Osteoblast (primary cell): ENCODE measurements at places on chromosomes 1 and 21. TPM values are rescaled to one million over a fixed set of nuclear protein-coding genes. Genes with fewer than 3 reads are reported as not detected.

GRCh38 chr1:207404849-207405525 lies 49.1 kb upstream of the CR2 start:
- DNase-seq, result peak; percentile 61

RHEX gene
- not detected in 2 replicates for total RNA-seq

CD48 gene
- under 0.01 TPM in 1 of 2 replicates, not detected in the other for total RNA-seq

DNA sequence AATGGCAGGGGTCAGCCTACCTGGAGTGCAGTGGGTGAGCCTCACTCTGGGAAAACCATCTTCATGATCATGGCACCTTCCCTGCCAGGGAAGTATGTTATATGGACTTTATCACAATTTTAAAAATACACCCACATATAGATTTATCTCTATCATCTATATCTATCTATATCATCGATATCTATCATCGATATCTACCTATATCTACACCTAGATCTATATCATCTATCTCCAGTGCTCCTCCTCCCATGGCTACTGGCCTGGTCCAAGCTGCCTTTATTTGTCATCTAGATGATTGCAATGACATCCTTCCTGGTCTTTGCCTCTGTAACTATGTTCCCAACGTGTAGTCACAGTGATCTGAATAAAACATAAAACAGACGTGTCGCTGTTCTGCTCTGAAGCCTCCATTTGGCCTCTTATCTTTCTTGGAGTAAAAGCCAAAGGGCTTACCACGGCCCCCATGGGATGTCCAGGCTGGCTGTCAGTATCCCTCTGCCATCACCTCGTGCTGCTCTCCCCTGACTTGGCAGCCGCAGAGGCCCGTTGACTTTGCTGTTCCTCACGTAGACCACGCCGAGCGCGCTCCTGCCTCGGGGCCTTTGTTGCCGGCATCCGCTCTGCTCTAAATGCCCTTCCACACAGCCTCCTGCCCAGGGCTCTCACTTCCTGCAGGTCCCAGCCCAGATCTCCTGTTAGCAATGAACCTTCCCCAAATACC lies 20.6 kb upstream of the KIF26B start:
- DNase-seq, result no peak

SESN2 gene
- total RNA-seq, result 56.3 and 59.7 TPM in 2 replicates

- DNase-seq, result no peak
Observed at GRCh38 chr1:33848205-33848937, 15.5 kb upstream of the HMGB4 start.

DNA sequence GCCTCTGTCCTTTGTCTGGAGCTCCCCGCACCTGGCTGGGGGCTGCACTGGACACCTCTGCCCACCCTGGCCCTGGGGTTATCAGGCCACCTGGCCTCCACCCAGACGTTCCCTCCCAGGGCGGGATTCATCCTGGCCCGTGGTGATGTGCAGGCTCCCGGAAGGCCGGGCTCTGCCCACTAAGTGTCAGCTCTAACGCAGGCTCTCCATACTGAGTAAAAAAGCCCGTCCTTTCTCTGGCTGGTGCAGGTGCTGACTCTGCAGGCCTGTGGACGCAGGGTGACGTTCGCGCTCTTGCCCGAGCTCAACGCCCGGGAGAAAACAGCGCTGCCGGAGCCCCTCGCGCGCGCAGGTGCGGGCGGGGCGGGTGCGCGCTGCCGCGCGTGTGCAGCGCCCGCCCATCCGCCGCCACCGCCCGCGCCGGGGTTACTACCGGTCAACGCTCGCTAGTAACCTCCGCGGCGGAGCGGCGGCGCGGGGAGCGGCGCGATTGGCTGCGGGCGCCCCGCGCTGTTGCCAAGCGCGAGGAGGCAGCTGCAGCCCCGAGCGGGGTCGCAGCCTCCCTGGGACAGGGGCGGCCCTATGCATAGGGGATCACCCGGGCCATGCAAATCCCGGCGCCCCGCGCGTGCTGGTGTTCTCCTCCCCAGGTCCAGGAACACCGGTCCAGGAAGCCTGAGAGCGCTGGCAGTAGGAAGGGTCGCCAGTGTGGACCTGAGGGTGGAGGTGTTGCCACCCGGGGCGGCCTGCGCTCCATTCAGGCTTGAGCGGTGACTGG lies 15.7 kb downstream of the ABCG1 start:
- DNase-seq, result peak; percentile 86

GRCh38 chr1:6245086-6245868 lies 1.3 kb downstream of the HES3 start:
- peak; percentile 100 for DNase-seq

NR0B2 gene
- not detected in 2 replicates for total RNA-seq

BGLAP gene
- total RNA-seq, result 1.5 and 2.2 TPM in 2 replicates

TFF3 gene
- total RNA-seq, result not detected in 2 replicates

AADACL3 gene
- not detected in 2 replicates for total RNA-seq

NLRP3 gene
- 0.36 and 0.59 TPM in 2 replicates for total RNA-seq

DNA sequence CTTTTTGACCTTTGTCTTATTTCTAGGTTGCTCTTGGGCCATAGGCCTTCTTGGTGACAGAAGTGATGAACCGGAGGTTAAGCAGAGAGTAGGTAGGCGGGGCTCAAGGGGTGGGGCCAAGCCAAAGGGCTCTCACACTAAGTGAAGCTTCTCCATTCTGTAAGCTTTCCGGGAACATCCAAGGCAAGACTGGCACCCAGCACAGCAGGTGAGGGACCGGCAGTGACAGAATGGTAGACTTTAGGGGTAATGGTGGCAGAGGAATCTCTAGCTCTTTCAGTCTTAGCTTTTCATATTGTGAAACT lies at the start of gene TNFAIP8L2:
Gene TNFAIP8L2 (plus strand): TSS at position 135 of the 305 bp plus-strand sequence. CDS start 2,049 bp downstream, outside the sequence.
- no peak for DNase-seq

DNA sequence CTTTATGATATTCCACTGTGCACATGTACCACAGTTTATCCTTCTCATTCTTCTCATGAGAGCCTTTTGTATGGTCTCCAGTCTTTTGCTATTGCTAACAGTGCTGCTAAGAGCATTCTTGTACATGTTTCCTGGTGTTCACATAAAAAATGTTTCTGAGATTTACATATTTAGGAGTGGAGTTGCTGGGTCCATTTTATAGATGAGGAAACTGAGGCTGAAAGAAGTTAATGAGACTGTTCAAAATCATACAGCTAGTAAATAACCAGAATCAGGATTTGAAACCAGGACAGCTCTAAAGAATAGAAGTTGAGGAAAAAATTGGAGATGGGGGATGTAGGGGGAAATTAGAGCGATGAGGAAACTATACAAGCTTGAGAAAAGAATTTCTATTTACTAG lies 27.8 kb upstream of the RGS16 start:
- DNase-seq, result no peak

DNA sequence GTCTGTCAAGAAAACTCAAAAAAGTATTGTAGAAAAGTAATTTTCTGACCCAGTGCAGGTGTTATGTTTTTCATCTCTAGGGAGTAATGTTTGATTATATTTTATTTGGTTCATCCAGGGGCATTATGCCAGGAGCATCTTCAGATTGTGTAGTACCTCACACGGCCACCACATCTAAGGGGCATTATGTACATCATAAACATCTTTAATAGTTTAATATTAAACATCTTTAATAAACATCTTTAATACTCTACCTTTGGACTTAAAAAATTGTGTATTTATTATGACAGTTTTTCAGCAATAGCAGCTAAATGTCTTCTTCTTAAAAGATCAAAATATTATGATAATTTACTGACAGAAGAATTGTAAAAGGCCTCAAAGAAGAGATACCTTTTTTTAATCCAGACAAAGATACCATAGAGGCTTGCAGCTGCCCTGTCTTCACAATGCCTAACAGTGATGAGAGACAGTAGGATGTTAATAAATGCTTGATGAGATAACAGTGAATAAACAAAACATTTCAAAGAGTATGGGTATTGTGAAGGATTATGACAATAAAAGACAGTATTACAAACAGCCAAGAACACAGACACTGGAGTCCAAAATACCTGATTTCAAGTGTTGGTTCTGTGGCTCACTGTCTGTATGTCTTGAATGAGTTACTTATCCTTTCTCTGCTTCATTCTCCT lies 240.9 kb upstream of the ADGRL2 start:
- no peak for DNase-seq

S100A5 gene
- total RNA-seq, result not detected in 2 replicates

DNA sequence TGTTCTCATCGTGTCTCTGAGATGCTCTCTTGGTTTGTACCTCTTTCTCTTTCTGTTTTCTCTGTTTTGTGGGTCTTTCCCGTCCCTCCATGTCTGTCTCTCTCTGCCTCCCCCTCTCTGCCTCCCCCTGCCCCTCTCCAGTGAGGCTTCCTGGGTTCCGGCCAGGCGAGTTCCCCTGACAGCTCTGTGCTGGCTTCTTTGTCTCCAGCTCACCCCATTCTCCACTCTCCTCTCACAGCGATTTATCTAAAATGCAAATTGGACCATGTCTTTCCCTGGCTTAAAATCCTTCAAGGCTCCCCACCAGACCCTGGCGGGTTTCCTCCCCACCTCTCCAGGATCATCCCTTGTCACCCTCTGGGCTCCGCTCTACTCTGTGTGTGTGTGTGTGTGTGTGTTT lies 202.4 kb upstream of the POU3F1 start:
- DNase-seq, result no peak

- no peak for DNase-seq
Observed at GRCh38 chr1:166153525-166154314, 13.1 kb downstream of the FAM78B start.

SLC6A9 gene
- 18.5 and 19.4 TPM in 2 replicates for total RNA-seq

GRCh38 chr1:70353601-70354331 lies 756 bp downstream of the ANKRD13C start:
- DNase-seq, result peak; percentile 85

NPHS2 gene
- not detected in 2 replicates for total RNA-seq
